ENCODE measurements at places on chromosomes 4 and X.
A peak's percentile ranks its signal among the peaks of the same experiment; 100 is the strongest.

DNA sequence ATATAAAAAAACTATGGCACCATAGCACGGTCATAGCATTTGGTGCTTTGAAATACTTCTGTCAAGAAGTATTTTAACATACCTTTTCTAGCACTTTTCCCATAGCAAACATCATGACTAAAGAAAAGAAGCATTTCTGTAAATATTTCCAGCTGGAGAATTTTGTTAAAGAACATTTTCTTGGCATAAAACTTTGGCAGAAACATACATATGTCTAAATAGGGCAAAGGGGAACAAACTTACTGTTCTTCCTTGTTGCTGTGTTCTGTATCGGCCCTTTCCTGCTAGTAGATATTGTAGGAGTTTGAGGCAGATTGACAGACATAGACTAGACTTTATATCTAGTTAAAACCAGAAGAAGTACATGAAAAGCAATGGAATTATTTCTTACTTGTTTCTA is 2368.5 kb downstream of the PCDH7 start:
- DNase-seq = no peak

DNA sequence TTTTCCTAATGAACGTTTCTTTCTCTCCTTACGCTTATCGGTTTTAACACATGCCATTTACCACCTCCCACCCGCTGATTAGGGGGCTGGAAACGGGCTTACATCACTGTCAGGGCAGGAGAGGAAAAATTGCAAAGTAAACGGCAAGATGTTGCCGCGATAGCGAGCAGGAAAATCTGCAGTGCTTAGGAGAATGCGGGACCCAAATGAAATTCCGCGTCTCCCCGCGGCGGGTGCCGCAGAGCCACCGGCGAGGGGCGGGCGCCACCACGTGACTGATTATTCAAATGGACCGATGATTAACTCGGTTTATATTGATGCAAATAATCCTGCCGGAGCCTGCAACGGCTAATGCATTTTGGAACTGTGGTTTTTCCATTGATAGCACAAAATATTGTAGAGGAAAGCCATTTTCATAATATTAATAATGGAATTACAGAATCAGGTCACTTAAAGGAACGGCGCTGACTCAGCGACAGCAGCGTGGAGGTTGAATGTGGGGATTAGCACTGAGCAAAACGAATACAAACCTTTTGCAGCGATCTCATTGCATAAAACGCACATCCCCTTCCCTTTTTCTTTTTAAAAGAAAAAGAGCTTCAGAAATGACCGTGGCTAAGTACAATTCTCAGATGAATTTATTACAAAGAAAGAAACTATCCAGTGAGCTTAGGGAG is 224.2 kb downstream of the STIM2 start:
- peak; percentile 4 for DNase-seq

DNA sequence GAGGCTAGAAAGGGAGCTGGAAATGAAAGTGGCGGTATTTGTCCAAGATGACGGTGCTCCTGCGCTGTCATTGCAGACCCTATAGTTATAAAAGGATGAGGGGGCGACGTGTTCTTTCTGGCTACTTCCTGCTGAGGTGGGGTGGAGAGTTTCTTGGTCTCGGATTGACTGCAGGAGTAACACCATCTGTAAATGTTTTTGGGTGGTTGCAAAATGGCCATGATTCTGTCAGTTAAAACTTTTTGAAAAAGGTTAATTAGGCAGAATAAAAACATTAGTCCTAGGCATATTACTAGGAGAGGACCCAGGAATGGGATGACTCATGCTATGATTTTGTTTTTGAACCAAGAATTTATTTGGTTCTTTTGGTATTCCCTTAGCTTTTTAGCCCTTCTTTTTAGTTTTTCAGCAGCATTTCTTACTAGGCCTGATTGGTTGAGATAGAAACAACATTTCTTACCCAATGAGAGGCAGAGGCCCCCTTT is 53.1 kb downstream of the USP11 start:
- DNase-seq = no peak

- DNase-seq = no peak
Observed at GRCh38 chr4:123744664-123745290, 348.2 kb downstream of the SPRY1 start.

GRCh38 chr4:106080376-106080775 is 185.1 kb downstream of the NPNT start:
- DNase-seq = no peak

GRCh38 chr4:23930750-23931488 is 41.1 kb upstream of the PPARGC1A start:
- DNase-seq = no peak
